ENCODE measurements at places on chromosomes 1 and 21.

- no peak for DNase-seq
Measured at GRCh38 chr21:45512626-45513002, 29.6 kb downstream of the SLC19A1 start.

DNA sequence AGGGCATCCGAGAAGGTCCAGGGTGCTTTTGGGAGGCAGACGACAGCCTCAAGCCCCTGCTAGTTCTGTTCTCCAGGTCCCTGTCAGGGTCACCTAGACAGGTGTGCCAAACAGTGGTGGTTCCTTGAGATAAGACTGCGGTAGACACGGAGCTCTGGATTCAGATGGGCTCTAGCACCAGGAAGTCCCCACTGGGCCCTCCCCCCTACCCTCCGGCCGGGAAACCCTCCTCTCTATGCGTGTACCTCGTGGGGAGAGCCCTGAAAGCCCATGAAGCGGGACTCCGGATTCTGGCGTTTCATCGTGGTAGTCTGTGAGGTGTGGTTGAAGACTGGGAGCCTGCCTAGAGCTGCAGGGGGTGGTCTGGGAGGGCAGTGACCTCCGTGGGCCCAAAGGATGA is 2.1 kb upstream of the KCNA2 start:
- DNase-seq, result no peak

DNA sequence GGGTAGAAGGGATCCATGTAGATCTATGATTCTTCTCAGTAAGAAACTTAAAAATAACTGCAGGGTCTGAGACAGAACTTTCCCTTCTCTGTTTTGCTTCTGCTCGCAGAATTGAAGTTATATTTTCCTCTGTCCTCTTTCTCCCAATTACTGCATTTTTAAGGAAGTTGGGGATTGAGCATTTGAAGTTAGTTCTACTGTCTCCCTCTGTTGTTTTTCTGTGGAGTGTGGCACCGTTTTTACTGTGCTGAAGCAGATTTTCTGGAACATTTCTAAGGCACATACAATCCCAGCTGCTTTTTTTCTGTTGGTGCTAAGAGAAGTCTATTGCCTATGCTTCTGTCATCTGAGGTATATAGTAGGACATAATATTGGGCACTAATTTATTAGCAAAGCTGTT is 43.3 kb downstream of the RASAL2 start:
- no peak for DNase-seq

GRCh38 chr1:102588536-102588935 is 519.8 kb downstream of the COL11A1 start:
- DNase-seq, result peak; percentile 5

DNA sequence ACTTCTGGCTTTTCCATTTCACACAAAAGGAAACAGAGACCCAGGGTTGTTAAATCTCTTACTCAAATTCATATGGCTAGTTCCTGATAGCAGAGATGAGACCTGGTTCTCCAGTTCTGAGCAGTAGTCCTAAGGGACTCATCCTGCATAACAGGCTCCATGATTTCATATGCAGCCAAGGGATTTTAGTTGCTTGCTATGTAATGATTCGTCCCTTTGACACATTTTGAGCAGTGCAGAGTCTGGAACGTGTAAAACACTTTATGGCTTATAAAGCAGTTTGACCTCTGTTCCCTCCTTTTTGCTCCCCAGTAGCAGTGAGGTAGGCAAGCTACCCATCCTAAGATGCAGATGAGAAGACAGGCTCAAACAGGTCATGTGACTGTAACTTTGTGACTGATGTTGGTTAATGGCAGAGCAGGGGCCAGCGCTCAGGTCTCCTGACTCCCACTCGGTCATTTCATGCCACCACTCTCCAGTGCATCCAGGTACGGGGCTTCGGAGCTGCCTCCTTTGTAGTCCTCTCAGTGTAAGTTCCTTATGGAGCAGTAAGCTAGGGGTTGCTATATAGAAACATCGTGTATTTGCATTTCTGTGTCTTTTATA is 24.2 kb downstream of the CC2D1B start:
- no peak for DNase-seq

DNA sequence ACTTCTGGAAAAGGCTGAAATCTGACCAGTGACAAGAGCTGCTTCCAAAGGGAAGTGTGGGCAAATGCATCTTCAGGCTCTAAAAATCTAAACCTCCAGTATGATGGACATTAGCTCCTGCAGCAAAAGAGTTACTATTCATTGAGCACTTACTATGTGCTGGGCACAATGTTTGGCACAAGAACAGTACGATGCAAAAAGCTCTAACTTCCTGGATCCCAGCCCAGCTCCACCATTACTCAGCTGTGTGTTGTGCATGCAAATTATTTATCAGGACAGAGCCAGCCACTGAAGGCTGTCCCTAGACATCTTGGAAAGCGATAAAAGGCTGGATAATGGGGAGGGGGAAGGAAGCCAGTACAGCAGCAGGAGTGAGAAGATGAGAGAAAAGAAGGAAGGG is 143.5 kb downstream of the ELAVL4 start:
- no peak for DNase-seq

GRCh38 chr1:203888807-203889251 is 27.4 kb downstream of the SNRPE start:
- DNase-seq, result no peak

DNA sequence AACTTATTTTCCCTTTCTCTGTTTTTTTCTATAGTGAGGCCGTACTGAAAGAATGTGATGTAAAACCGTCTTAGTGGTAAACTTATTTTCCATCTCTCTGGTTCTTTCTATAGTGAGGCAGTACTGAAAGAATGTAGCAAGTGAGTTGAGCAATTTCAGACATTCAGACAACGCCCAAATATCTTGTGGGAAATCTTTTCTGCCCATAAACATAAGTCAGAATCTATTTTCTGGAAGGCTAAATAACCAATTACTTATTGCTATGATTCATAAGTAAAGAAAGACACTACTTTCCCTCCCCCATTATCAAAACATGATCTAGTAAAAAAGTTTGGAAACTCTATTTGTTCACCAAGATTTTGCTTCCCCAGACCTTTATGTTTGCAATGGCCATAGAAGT is 18.8 kb upstream of the SCCPDH start:
- DNase-seq, result no peak

DNA sequence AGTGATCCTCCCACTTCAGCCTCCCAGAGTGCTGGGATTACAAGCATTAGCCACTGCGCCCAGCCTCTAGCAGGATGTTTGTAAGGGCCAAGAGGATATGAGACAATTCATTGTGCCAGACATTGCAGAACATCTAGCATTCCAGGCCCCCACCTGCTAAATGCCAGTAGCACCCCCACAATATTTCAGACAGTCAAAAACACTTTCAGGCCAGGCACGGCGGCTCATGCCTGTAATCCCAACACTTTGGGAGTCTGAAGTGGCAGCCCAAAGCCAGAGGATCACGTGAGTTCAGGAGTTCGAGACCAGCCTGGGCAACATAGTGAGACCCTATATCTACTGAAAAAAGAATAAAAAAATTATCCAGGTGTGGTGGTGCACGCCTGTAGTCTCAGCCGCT is 12.9 kb downstream of the PPIE start:
- DNase-seq, result no peak

DNA sequence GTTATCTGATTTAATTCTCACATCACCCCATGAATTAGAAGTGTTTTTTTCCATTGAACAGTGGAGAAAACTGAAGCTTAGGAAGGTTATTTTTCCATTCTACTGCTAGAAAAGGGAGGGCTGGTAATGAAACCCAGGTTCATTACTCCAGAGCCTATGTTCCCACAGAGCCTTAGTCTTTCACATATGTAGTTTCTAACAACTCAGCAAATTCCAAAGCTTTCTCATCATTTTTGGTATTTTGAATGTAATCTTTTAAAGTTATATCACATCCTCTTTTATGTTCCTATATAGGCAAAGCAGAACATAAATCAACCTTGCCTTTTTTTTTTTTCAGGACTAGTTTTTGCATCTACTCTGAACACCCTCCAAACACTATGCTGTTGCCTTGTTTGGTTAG is 131.9 kb upstream of the BEND5 start:
- DNase-seq, result no peak

DNA sequence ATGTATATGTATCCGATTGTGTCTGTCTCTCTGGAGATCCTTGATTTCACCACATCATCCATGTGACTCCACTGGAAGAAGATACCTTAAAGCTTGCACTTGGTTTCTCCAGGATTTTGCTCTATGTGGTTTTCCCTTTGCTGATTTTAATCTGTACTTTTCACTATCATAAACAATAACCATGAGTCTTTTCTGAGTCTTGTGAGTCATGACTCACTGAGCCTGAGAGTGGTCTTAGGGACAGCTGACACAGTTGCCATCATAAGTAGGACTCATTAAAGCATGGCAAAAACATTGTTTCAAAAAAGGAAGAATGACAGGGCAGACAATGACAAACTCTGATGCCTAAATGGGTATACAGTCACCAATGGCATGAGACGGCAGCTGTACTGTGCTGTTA is 226.2 kb downstream of the AKT3 start:
- no peak for DNase-seq

- DNase-seq, result no peak
Measured at GRCh38 chr1:5329068-5329739, 663.0 kb downstream of the NPHP4 start.

DNA sequence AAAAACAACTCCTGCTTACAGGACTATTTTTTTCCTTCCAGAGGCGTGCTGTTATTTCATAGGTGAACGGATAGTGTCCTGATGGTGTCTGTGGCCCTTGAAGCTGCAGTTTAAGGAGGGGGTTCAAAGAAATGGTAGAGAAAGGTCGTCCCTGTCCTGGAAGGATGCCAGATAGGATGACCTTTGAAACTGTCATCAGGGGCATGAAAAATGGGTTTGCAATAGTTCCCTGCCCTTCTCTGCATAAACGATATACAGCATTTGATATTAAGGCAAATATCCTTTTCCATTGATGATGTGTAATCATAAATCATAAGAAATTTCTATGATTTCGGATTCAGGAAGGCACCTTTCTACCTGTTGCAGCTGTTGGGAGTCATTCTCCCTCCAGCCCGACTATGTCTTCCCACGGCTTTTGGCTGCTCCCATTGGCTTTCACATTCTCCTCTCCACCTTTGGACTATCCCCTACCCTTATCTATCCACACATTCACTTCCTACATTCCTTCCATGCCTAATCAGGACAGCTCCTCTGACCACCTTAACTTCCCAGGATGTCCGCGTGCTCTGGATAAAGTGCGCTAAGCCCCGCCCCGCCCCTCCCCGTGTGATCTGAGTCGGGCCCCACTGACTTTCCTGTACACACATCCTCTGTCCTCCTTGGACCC is 209.8 kb downstream of the DISC1 start:
- no peak for DNase-seq

DNA sequence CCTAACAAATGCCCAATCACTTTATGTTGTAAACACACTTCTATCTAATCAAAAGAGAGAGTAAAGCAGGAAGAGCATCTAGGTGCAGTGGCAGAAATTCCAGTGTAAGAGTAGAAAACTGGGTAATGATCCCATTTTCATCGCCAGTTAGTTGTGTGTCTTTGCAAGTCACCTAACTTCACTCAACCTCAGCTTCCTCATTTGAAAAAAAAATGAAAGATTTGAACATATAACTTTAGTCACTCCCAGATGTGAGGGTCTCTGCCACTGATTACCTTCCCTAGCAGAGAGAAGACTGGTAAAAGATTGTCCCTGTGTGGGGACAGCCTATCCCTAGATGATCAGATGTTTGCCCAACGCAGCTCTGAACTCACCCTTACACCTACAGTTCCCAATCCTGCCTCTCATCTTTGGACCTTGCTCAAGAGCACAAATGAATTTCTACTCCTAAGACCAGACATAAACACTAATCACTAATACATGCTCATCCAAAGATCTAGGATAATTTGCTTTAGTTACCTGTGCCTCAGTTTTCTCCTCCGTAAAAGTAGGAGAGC is 25.2 kb upstream of the DUSP23 start:
- DNase-seq, result no peak

DNA sequence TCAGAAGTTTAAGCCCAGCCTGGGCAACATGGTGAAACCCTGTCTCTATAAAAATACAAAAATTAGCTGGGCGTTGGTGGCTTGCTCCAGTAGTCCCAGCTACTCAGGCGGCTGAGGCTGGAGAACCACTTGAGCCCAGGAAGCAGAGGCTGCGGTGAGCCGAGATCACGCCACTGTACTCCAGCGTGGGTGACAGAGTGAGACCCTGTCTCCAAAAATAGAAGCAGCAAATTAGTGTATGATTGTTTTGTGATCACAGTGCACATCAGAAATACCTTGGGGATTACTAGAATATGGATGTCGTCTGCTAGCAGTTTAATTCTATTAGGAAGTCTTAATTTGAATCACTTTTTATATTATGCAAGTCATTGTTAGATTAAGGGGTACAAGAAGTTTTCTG is 59.0 kb downstream of the ZBTB17 start:
- no peak for DNase-seq

DNA sequence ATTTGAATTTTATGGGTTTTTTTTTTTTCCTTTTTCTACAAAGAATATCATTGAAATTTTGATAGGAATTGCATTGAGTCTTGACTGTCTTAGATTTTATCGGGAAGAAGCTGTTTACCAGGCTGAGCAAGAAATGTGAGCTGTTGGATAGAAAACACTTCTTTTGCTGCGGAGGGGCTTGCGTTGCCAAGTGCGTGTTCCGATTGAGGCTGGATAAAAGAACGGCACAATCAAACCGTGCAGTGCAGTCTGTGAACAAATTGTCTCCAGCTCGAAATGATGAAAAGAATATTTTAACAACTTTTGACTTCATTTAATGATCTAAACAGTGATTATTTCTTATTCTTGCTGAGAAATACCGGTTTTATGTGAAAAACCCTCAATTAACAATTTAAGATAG is 149.4 kb downstream of the RYR2 start:
- DNase-seq, result no peak

- peak; percentile 83 for DNase-seq
Measured at GRCh38 chr1:6634371-6635052, 9.8 kb downstream of the THAP3 start.

DNA sequence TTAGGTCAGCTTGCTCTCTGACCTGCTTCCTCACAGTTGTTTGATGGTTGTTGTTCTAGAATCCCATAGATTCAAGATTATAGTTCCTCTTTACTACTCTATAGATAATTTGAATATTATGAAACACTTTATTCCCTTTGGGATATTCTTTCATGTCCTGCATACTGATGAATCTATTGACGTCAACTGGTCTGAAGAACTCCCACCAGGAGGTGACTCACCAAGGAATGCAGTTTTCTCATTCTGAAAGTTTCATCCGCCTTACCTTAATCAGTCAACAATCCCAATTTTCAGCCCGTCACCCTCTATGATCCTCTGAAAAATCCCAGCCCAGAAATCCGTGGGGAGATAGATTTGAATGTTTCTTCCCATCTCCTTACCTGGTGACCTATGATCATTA is 834.1 kb upstream of the PRMT6 start:
- no peak for DNase-seq

All from D341Med (cell line).